ENCODE measurements at places on chromosomes 1 and 21.

DNA sequence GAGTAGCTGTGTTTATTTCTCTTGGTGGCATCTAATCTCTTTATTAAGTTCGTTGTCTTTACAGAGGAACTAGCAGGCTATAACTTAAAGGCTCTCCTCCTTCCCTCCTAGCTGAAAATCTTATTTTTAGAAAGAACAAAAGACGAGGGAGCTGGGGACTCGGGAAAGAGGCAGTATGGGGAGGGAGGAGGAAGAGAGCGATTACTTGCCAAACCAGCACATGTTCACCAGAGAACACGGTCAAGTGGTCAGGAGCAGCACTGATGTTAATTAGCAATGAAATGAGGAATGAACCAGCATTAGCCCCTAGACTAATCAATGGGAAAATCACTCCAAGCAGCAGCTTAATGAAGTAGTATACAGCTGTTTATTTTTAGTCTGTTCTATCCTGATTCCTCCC is 171.3 kb upstream of the ESRRG start:
- no peak for DNase-seq

DNA sequence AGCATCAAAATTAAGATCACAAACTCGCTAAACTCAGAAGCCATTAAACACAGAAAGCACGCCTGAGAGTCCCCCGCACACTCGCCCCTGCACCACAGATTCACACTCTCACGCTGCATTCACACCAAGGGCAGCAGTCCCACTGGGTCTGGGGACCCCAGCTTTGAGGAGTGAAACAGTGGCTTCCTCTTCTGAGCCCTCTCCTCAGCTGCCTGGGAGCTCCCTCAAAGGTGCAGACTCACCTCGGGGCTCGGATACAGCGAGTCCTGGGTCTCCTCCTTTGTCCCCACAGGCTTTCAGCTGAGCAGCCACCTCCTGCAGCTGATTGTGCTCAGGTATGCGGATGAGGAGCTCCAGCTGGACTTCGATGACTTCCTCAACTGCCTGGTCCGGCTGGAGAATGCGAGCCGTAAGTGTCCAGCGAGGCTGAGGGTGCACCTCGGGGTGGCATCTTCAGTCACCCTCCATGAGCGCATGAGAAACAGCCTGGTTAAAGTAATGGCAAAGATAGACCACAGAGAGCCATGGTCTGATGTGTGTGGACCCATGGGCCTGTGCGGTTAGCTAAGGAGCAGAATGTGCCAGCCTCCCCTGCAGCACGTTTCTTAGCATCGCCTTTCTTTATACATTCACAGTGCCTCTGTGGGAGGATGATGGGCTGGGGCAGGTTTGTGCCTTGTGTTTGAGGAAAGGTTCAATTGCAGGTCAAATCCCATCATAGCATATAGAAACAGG is 47.9 kb downstream of the CAPN9 start:
- DNase-seq, result no peak

- no peak for DNase-seq
Observed at GRCh38 chr1:240555524-240555923, 56.4 kb downstream of the GREM2 start.

DNA sequence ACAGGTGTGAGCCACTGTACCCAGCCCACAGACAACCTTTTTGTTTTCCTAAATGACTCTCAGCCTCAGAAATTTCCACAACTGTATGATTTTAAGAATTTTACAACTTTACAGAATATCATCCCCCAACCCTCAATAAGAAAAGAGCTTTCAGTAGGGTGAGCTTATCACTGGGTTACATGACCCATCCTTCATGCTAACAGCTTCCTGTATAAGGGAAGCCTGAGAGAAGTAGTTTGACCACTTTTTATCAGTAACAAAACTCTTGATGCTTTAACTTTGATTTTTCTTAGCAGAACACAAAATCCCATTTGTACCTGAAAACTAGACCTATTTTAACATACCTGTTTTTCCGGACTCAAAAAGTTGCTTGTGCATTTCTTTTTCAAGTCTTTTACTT is 9.7 kb upstream of the MYBPHL start:
- DNase-seq, result no peak

- no peak for DNase-seq
Observed at GRCh38 chr1:35210321-35211119, 17.6 kb upstream of the SFPQ start.
